Motor neuron (in vitro differentiated cells): ENCODE measurements at places on chromosomes 16 and 17. TPM values are rescaled to one million over a fixed set of nuclear protein-coding genes. Genes with fewer than 3 reads are reported as not detected.

GRCh38 chr16:46997844-46998243 is 24.4 kb upstream of the DNAJA2 start:
- no peak for ATAC-seq

DNA sequence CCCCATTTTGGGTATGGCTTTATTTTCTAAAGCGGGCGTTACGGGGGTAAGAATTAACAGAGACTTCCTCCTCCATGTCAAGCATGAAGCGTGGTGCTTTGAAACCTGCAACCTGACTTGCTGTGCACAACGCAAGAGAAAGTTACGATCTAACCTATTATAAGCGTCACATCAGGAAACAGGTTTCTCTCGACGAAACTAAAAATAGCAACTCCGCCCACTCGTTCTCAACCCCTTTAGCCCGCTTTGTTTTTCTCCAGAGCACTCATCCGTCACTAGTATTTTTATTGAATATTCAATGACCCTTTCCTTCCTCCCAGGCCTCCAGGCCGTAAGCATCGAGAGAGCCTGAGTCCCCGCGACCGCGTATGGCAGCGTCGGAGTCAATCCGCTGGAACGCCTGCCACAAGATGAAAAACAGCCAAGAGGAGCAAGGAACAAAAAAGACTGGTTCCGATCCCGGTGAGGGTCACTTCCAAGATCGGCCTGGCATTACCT is 555 bp downstream of the NUP88 start:
- ATAC-seq = no peak

DNA sequence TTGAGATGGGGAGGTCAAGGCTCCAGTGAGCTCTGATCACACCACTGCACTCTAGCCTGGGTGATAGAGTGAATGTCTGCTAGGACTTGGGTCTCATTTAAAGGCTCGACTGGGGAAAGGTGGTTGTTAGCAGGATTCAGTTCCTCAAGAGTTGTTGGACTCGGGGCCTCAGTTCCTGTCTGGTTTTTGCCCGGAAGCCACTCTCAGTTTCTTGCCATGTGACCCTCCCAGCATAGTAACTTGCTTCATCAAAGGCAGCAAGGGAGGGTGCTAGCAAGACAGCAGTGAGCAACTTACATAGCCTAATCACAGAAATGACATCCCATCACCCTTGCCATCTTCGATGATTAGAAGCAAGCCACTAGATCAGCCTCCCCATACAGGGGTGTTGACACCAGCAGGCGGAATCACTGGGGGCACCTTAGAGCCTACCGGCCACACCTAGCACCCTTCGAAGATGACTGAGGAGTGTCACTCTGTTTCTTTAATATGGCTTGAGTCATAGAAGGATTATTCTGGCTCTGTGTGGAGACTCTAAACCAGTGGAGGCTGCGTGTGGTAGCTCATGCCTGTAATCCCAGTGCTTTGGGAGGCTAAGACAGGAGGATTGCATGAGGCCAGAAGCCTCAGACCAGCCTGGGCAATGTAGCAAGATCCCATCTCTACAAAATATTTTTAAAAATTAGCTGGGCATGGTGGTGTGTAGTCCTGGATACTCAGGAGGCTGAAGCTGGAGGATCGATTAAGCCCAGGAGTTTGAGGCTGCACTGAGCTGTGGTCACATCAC is 13.2 kb upstream of the SCNN1B start:
- no peak for ATAC-seq

- ATAC-seq = peak; percentile 27
Observed at GRCh38 chr17:70365091-70365583, 195.8 kb downstream of the KCNJ2 start.

CXCL16 gene
- 1.5 and 2.2 TPM in 2 replicates for total RNA-seq

DNA sequence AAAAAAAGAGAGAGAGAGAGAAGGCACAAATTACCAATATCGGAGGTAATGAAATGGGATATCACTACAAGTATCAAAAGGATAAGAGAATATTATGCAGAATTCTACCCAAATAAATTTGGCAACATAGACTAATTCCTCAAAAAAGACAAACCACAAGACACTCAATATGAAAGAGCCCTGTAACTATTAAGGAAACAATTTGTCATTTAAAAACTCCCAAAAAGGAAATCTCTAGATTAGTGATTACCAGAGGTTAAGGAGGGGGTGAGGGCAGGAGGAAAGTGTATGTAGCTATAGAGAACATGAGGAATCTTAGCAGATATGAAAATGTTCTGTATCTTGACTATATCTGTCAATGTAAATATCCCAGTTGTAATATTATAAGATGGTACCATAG is 54.0 kb downstream of the CFDP1 start:
- ATAC-seq = no peak

ALDH3A1 gene
- 0.41 TPM in 1 of 2 replicates, not detected in the other for total RNA-seq

PPY gene
- 0.97 and 1.7 TPM in 2 replicates for total RNA-seq

DNA sequence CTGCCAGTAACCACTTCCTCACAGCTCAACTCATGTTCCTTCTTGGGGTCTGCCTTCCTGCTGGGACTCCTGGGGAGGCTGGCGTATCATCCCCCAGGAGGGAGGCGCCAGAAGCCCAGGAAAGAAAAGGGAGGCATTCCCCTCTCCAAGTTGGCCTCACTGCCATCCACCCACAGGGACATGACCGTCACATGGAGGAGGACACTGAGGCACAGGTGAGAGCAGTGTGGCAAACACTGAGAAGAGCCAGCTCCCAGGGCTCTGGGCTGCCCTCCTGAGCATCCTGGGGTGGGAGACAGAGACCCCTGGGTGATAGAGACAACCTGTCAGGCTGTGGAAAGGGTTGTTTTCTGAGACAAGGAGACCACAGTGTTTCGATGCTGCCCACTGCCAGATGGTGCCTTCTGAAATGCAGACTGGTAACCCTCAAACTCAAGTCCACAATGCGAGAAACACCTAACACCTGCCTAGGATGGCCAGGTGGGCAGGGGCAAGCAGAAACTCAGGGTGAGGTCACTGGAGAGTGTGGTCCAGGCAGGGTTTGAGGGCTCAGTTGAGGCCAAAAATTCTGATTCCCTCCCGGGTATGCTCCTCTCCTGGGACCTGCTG is 1722.1 kb downstream of the TP53TG3F start:
- ATAC-seq = no peak

CACNG4 gene
- total RNA-seq = 34.8 and 35.0 TPM in 2 replicates

- ATAC-seq = no peak
Observed at GRCh38 chr16:81651758-81652718, 127.1 kb upstream of the PLCG2 start.

DNA sequence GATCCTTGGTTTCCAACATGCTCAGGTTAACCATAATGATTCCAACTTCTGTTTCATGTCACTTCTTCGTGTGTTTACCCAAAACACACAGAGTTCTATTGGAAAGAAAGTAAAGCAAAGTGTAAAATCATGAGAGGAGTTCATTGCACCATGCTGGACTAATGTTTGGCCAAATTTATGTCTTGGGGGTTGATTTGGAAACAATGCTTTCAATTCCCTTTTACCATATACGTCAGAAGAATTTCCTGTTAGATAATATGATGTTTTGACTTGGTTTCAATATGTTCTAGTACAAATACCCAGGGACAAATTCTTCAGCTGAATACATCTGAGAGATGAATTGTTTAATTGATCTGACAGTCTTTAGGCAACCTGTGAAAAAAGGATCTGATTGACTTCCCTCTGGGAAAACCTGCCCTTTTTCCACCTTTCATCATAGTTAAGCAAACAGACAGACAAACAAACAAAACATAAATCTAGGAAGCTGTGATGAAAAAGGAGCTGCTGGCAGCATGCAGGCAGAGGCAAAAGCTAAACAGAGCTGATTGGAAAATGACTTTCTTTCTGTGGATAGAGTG is 26.0 kb upstream of the MPHOSPH6 start:
- no peak for ATAC-seq

DNA sequence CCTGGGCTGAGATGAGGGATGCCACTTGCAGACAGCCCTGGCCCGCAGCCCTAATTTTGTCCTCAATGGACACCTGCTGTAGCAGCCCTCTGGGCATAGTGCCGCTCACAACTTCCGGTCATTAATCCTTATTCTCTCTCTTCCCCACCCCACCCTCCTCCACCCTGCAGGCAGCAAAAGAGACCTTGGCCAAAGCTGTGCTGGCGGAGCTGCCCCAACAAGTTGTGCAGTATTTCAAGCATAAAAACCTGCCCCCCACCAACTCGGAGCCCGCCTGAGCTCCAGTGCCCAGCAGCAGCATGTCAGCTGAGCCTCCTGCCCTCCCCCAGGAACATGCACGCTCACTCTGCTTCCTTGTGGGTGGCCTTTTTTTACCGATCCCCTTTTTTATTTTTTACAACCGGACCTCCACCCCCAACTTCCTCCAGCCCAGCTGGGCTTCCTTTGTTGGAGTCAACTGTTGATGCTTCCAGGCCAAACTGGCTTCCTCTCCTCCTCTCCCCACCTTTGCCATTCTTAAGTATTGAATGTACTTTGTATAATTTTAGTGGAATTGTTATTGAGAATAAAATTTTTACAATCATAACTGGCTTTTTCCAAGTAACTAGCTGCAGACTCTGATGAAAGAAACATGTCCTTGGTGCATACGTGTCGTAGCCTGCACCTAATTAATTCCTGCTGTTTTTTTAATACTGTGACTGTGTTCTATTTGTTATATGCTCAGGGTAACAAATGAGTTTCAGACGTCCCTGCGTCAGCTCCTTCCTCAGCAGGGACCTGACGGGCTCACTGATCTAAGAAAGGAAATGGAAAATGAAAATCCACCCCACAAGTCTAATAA is 38.2 kb downstream of the PSME3IP1 start:
- ATAC-seq = peak; percentile 44

DNA sequence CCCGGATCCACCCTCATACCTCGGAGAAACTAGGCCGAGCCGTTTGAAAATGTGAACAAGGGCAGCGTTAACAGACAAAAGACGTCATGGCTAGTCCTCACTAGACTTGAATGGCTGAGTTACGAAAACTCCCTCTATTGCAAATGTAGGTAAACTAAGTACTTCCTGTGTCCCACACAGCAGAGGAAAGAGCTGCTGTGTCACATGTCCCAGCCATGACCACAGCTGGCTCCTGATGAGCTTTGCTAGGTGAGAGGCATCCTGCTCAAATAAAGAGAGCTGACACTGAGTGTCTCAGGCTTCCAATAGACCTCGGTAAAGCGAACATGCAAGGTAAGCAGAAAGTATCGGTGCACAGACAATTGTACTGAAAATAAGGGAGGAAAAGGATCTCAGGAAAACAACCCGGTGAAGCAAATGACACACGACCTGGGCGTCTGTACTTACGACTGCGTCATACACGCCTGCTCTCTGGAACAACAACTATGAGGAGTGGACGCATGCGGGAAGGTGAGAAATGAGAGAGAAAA is 26.0 kb downstream of the TMEM204 start:
- ATAC-seq = no peak

DNA sequence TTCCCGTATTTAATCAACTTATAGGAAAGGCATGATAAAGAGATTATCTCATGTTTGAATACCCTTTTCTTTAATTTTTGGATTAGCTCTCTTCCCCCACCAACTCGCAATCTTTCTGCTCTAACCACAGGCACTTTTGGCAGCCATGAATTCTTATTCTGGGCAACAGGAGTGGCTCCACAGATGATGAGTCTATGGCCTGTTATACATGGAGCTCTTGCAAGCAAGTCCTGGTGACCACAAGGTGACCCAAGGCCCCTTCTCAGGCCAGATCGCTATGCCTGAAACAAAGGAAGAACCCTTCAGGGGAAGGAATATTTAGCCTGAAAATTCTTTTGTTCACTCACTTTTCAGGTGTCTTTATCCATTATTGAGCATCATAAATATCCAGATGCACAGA is 10.8 kb upstream of the ZNF267 start:
- ATAC-seq = no peak

DNA sequence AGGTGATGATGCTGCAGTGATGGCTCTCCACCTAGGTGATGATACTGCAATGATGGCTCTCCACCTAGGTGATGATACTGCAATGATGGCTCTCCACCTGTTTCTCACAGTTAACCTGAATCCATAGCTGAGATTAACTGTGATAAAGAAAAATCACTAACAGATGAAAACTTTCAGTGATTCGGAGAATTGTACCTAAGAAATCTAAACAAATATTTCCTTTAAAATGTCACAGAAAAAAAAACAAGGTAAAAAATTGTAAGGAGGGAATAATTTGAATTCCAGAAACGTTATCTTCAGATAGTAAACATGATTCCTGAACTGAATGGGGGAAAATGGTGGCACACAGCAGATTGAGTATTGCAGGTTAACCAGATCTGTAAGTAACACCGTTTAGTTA is 113.4 kb downstream of the MAP2K4 start:
- no peak for ATAC-seq

- ATAC-seq = no peak
Observed at GRCh38 chr17:82794781-82795482, 43.1 kb downstream of the TBCD start.
